ENCODE measurements at places on chromosomes 4 and X.
A peak's percentile ranks its signal among the peaks of the same experiment; 100 is the strongest.

- DNase-seq = peak; percentile 27
These were observed 112.9 kb upstream of the AGA start for GRCh38 chr4:177555007-177555574.

- no peak for DNase-seq
These were observed 38.8 kb downstream of the GAB1 start for GRCh38 chr4:143375326-143376073.

- DNase-seq = no peak
These were observed 159.0 kb upstream of the CXCL13 start for GRCh38 chr4:77446601-77447000.

GRCh38 chr4:2267320-2267811 is 5.5 kb upstream of the MXD4 start:
- DNase-seq = no peak

- DNase-seq = no peak
These were observed 2.2 kb downstream of the NEXMIF start for GRCh38 chrX:74922922-74923543.

- DNase-seq = no peak
These were observed 567.3 kb upstream of the ATOH1 start for GRCh38 chr4:93261207-93261606.
